ENCODE measurements at places on chromosomes 13 and 19. TPM values are rescaled to one million over a fixed set of nuclear protein-coding genes. Genes with fewer than 3 reads are reported as not detected.

The DCLK1 gene
- not detected for total RNA-seq

The S1PR2 gene
- 0.91 TPM for total RNA-seq

The IGFLR1 gene
- total RNA-seq: 10.0 TPM

The COL4A1 gene
- total RNA-seq: 0.29 TPM

The TYROBP gene
- total RNA-seq: not detected

The GPC5 gene
- total RNA-seq: not detected

The NTF4 gene
- not detected for total RNA-seq

The ZNF835 gene
- total RNA-seq: not detected

DNA sequence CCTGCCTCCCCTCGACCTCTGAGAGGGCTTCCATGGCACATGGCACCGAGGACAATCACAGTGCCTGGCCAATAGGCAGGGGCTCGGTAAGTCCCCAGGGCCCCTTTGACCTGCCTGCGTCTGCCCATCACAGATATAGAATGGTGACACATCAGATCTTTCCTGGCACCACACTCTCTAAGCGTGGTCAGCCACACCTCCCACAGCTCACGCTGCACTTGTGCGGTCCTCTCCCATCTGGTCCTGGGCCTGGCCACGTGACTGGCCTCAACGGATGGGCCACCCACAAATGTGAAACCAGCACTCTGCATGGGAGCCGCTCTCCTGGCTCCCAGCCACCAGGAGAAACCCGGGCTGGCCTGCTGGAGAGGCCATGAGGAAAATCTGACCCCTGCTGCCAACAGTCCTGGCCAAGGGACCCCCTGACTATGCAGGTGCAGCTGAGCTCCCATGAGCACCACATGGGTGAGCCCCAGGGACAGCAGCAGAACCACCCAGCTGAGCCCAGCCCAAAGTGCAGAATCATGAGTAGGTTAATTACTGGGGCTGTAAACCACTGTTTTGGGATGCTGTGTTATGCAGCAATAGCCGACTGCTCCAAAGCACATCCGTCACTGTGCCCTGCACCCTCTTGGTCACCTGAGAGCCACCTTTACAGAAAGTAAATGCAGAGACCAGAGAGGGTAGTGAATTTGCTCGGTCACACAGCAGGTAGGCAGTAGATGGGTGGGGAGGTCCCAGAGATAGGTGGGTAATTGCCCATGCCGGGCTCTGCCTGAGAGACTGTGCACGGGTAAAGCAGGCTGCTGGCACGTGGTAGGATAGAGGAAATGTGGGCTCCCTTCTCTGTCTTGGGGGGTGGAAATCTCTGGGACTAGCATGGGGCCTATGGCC, 9.7 kb upstream of the MEF2B start:
- DNase-seq: no peak

- no peak for DNase-seq
These were observed 185.6 kb upstream of the STARD13 start for GRCh38 chr13:33471204-33471603.

DNA sequence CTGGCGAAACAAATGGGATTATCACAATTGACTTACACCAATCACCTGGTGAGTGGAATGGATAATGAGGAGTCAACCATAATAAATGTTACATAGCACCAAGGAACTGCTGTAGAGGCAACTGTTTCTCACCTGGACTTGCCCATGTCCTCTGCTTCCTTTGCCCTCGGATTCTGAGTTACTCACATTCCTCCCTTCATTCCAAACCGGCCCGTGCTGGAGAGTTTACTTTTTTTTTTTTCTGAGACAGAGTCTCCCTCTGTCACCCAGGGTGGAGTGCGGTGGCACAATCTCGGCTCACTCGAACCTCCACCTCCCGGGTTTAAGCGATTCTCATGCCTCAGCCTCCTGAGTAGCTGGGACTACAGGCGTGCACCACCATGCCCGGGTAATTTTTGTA, 41.5 kb upstream of the TSC22D1 start:
- DNase-seq: no peak

GRCh38 chr19:45766296-45766868, 2.7 kb downstream of the SIX5 start:
- DNase-seq: no peak

- no peak for DNase-seq
These were observed 61.1 kb downstream of the SLC15A1 start for GRCh38 chr13:98691360-98691759.

GRCh38 chr13:112583592-112584277, 4.2 kb downstream of the TUBGCP3 start:
- no peak for DNase-seq

GRCh38 chr13:20993211-20993610, 68.2 kb downstream of the LATS2 start:
- DNase-seq: no peak

DNA sequence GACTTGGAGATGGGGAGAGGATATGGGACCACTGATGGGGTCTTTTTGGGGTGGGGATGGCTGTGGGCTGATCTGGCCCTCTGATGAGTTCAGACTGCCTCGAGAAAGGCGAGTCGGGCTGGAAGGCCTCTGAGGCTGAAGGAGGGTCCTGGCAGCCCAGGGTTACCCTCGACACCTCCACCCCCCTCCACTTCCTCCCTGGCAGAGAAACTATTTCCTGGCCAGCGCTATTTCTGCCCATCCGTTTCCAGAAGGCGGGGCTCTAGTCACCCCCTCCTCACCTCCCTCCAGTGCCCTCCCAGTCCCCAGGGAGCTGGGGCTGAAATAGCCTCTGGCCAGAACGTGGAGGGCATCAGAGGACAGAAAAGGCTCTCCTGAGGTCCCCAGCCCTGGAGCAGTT, 9.7 kb downstream of the EXOC3L2 start:
- DNase-seq: no peak

DNA sequence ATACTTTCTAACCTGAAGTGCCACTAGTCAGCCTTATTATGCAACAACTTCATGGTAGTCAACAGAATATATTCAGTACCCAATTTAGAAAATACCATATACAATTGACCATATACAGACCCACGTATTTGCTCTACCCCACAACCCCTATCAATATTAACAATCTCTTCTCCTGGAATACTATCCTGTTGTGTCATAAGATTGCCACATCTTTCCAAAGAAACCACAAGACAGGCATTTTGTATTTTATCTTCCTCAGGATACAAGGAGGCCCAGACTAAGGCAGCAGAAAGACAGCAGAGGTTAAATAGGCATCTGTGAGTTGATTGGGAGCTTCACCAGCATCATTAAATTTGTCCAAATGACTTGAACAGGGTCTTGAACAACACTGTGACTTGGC, 4.5 kb downstream of the SPART start:
- DNase-seq: no peak

- DNase-seq: peak; percentile 86
These were observed 563.1 kb downstream of the EFNB2 start for GRCh38 chr13:105972306-105972721.

- DNase-seq: peak; percentile 97
These were observed 27.4 kb upstream of the SCEL start for GRCh38 chr13:77507931-77508776.

GRCh38 chr19:5387472-5387871, 46.9 kb upstream of the PTPRS start:
- no peak for DNase-seq
